ENCODE measurements at places on chromosomes 6 and 20. TPM values are rescaled to one million over a fixed set of nuclear protein-coding genes. Genes with fewer than 3 reads are reported as not detected.

Gene YTHDF1
- total RNA-seq = 18.8 TPM

Gene RAB44
- not detected for total RNA-seq

Gene HDGFL1
- not detected for total RNA-seq

Gene FAM217B
- total RNA-seq = 6.0 TPM

Gene ABHD16B
- total RNA-seq = not detected

Gene MYBL2
- 14.2 TPM for total RNA-seq

Gene TRIM15
- not detected for total RNA-seq

Gene EGFL8
- not detected for total RNA-seq

Measured in renal cortical epithelial cell (primary cell).